Kidney (tissue), 22 donors: ENCODE measurements at places on chromosomes 12 and 14. TPM values are rescaled to one million over a fixed set of nuclear protein-coding genes. Genes with fewer than 3 reads are reported as not detected.
A peak's percentile ranks its signal among the peaks of the same experiment; 100 is the strongest.

DNA sequence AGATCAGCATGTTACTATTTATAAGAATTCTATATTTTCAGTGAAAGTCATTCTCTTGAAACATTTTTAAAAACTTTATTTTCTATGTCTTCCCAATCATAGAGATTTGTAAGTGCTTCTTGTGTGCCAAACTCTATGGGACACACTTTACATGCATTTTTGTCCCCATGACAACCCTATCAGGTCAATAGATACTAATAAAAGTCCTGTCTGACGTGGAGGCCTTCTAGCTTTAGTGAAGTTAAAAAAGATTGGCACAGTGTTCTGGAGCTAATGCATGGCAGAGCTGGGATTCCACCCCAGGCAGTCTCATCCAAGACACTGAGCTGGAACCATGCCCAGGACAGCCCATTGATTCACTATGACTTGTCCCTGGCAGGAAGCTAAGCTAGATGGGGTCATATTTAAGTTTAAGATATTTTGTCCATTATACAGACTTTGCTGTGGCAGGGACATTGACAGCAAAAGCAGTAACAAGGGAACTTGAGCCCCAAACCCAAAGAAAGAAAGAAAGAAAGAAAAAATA lies 28.1 kb downstream of the TTC6 start:
- no peaks in the 10 kb centered on the region for H3K4me1 ChIP-seq
- no peaks in the 10 kb centered on the region for H3K36me3 ChIP-seq
- no peak overlapping the region for H3K27ac ChIP-seq
- H3K27me3 ChIP-seq, result peaks cover 10% of the 10 kb centered on the region
- no peak for DNase-seq
- no peak overlapping the region for H3K4me3 ChIP-seq

- DNase-seq, result peak; percentile 70
- H3K4me1 ChIP-seq, result no peaks in the 10 kb centered on the region
- no peak overlapping the region for H3K27ac ChIP-seq
- H3K4me3 ChIP-seq, result no peak overlapping the region
- no peaks in the 10 kb centered on the region for H3K36me3 ChIP-seq
- H3K27me3 ChIP-seq, result peaks cover 9% of the 10 kb centered on the region
These were observed 588 bp upstream of the GRIN2B start for GRCh38 chr12:13981990-13982389.

LMO3 gene
- 3.7 TPM for total RNA-seq

SLCO1B3 gene
- not detected for total RNA-seq

SLC4A8 gene
- 2.4 TPM for total RNA-seq

GRCh38 chr14:56241461-56241860 lies 123.2 kb downstream of the PELI2 start:
- H3K4me3 ChIP-seq, result no peak overlapping the region
- no peaks in the 10 kb centered on the region for H3K36me3 ChIP-seq
- DNase-seq, result no peak
- no peaks in the 10 kb centered on the region for H3K27me3 ChIP-seq

DNA sequence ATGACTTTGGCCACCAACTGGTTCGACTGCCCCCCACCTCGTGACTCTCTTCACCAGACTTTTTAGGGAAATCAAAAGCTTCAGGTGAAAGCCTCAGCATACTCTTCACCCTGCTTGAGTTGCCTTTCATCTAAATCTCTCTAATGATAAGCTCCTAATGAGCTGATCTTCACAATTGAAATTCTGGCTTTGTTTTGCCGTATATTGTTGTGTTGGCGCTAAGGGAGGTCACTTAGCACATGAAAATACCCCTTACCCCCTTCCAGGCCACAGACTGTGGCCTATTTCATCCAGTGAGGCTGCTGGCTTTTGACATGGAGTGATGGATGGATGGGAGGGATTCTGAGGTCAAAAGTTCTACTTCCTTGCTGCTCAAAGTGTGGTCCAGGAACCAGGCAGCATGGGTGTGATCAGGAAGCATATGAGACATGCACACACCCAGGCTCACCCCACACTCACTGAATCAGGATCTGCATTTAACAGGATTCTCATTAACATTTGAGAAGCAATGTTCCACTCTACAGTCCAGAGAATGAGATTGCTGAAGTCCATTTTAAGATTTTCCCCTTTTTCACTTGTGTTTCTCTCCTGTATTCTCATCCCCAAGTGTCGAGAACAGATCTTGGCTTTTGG lies 131.4 kb downstream of the DACT1 start:
- H3K27me3 ChIP-seq, result no peaks in the 10 kb centered on the region
- H3K4me3 ChIP-seq, result no peak overlapping the region
- no peaks in the 10 kb centered on the region for H3K4me1 ChIP-seq
- DNase-seq, result no peak
- no peaks in the 10 kb centered on the region for H3K36me3 ChIP-seq

ACVRL1 gene
- total RNA-seq, result 88.4 TPM

EML5 gene
- 2.8 TPM for total RNA-seq

MEG3 gene
- 24.0 TPM for total RNA-seq

DNA sequence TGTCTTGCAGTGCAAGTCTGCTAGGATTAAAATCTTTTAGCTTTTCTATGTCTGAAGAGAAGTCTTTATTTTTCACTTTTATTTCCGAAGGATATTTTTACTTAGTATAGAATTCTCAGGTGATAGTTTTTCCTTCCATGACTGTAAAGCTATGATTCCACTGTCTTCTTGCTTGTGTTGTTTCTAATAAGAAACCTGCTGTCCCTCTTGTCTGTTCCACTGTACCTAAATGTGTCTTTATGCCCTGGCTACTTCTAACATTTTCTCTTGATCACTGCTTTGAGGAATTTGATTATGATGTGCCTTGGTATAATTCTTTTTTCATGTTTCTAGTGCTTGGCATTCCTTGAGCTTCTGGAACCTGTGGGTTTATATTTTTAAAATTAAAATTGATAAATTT lies 228.7 kb downstream of the CACNA1C start:
- DNase-seq, result no peak
- no peak overlapping the region for H3K4me3 ChIP-seq
- no peaks in the 10 kb centered on the region for H3K27me3 ChIP-seq
- peaks cover 14% of the 10 kb centered on the region for H3K4me1 ChIP-seq
- H3K36me3 ChIP-seq, result no peaks in the 10 kb centered on the region

ANP32D gene
- total RNA-seq, result not detected

DNA sequence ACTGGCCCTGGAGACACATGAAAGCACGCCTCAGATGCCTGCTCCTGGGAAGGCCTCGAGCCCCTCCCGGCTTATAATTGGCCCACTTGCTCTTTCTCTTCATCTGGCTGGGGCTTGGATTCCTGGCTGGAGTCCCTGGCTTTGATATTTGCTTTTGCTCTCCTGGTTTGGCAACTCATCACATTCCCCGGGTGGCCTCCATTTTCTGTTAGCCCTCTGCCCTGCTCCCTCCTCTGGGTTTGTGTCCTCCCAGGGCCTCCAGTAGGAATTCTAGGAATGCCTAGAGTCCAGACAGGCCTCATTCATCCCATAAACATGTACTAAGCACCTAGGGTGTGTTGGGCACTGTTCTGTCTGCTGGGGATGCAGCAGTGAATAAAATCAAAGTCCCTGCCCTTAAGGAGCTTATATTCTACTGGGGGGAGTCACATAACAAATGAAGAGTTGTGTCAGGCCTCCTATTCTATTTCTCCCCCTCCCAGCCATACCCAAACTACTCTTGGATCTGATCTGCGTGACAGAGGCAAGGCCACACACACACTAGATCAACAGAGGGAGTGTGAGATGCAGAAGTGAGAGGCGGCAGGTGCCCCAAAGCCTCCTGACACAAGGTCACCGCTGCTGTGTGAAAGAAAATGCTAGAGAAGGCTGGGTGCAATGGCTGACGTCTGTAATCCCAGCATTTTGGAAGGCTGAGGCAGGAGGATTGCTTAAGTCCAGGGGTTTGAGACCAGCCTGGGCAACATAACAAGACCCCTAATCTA lies 21.3 kb upstream of the TSPAN9 start:
- no peak overlapping the region for H3K4me3 ChIP-seq
- H3K4me1 ChIP-seq, result no peaks in the 10 kb centered on the region
- no peak for DNase-seq
- H3K36me3 ChIP-seq, result no peaks in the 10 kb centered on the region
- H3K27ac ChIP-seq, result no peak overlapping the region

GRCh38 chr12:47570151-47570550 lies 135.7 kb downstream of the RPAP3 start:
- DNase-seq, result no peak
- H3K4me1 ChIP-seq, result no peaks in the 10 kb centered on the region
- H3K27me3 ChIP-seq, result no peaks in the 10 kb centered on the region
- H3K36me3 ChIP-seq, result no peaks in the 10 kb centered on the region
- no peak overlapping the region for H3K4me3 ChIP-seq

DNA sequence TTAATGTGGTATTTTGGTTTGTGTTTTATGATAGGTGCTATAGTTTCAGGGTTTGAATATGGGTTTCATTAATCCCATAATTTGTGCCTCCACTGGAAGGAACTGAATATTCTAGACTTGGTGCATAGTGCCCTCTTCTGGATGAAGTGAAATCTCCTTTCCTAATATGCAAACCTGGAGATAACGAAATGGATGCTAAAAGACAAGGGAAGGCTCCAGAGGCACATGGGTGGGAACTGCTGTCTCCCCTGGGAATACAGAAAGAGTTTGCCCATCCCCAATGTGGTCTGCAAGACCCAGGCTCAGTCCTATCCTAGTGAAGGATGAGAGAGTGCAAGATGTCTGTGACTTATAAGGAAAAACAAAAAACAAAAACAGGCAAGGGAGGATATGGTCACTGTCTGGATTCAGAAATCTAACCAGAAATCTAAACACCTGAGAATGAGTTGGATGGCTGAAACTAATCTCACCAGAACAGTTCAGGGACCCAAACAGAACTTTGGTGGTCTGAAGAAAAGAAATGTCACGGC lies 142.3 kb upstream of the TMPO start:
- DNase-seq, result peak; percentile 81
- no peaks in the 10 kb centered on the region for H3K4me1 ChIP-seq
- no peak overlapping the region for H3K4me3 ChIP-seq
- no peak overlapping the region for H3K27ac ChIP-seq

DNA sequence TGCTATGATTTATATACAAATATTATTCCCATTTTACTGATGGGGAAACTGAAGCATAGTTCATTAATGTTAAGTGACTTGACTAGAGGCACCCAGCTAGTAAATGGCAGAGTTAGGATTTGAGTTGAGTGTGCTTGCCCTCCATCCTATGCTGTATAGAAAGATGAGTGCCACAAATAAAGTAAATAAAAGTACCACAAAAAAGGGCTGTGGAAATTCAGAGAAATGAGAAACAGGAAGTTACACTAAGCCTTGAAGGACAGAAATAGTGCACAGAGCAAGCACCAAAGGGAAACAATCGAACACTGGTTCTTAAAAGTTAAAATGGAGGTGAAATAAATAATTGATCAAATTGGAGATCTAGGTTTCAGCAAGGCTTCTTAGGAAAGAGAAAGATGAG lies 9.2 kb upstream of the ABCD2 start:
- no peaks in the 10 kb centered on the region for H3K36me3 ChIP-seq
- DNase-seq, result no peak
- H3K27me3 ChIP-seq, result no peaks in the 10 kb centered on the region
- no peak overlapping the region for H3K4me3 ChIP-seq
